ENCODE measurements at places on chromosomes 16 and 17.
A peak's percentile ranks its signal among the peaks of the same experiment; 100 is the strongest.

GRCh38 chr17:31134576-31134975 lies 39.8 kb downstream of the NF1 start:
- DNase-seq: no peak

DNA sequence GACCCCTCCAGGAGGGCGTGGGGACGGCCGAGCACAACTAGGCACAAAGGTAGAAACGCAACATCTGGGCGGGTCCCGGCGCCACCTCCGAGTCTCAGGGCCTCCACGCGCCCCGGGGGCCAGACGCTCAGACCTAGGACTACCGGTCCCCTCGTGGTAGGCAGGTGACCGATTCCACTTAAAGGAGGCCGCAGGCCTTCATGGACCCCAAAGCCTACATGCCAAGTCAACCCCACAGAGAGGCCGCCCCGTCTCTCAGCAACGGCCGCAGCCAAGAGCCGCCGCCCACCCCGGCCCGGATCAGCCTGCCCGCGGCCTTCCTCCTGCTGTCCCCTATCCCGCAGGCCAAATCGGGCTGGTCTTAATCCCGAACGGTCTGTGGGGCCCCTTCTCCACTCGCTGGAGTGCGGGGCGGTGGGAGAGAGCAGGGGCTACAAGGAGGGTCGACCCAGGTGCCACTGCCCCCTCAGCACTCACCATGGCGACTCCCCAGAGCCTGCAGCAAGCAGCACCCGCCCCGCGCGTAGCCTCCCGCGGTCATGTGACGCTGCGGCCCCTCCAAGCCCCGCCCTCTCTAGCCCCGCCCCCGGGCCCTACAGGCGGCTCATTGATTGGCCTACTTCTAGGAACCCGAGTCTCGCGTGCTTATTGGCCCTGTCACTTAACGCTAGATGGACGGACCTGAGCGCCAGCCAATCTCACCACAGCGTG lies at the start of gene VPS35:
VPS35 (minus strand) TSS at position 525 of the 711 bp plus-strand sequence; CDS start at position 480, 45 bp downstream.
- peak; percentile 99 for DNase-seq

- DNase-seq: no peak
These were observed 7.9 kb upstream of the DNAH17 start for GRCh38 chr17:78585006-78585630.

- no peak for DNase-seq
These were observed 1.7 kb downstream of the ARHGDIA start for GRCh38 chr17:81869221-81870130.

- DNase-seq: no peak
These were observed 51.3 kb upstream of the FA2H start for GRCh38 chr16:74825941-74826340.

DNA sequence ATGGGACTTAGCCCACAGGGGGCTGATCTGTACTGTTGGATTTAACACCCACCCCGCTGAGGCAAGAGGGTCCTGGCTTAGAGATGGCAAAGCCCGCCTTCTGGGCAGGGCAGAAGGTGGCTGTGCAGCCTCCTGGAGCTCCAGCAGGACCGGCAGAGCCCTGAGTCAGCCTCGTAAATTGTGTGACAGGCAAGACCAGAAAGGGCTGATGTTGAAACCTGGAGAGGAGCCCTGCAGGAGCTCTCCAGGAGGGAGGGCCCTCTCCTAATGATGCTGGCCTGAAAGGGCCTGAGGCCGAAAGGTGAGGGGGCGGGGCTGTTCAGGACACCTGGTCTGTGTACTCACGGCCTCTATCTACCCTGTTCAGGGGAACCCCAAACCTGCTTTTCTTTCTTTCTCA lies 22.5 kb upstream of the MYO15B start:
- DNase-seq: no peak

GRCh38 chr16:75629132-75629531 lies 6.1 kb upstream of the ADAT1 start:
- DNase-seq: no peak

DNA sequence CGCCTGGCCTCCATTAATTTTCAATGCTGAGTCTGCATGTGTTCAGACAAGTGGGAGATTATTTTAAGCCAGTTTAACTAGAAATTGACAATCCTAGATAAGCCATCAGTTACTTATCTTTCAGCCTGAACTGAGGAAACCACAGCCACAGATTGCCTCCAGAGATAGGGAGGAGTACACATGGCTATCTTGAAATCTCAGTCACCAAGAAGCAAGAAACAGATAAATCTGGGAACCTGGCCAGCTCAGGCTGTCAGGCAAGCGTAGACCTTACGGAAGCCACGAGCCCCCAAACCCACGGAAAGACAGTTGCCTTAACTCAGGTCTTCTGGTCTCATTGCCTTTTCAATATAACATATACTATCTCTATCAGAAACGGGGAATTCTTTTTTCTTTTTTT lies 2.0 kb upstream of the GLG1 start:
- DNase-seq: no peak

DNA sequence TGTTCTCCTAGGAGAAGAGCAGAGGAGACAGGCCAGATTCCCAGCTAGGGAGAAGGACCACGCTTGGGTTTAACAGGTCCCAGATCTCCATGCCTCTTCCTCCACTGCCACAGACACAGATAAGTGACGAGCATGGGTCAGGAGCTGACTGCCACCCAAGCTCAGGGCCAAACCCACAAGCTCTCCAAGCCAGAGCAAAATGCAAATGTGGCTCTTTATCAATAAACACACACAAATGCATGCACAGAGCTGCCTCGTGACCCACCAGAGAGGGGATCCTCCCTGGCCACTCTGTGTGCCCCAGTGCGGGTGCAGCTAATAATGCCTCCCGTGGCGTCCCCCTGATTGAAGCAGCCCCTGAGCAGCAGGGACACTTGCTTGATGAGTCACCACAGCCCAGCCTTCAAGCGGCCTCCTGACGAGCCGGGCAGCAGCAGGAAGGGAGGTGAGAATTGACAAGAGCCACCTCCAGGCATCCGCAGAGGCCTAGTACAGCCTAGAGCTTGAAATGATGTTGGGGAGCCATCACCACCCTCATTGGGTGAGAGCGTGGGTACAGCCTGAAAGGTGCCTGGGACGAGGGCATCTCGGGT lies 143.9 kb downstream of the CCDC182 start:
- DNase-seq: no peak

DNA sequence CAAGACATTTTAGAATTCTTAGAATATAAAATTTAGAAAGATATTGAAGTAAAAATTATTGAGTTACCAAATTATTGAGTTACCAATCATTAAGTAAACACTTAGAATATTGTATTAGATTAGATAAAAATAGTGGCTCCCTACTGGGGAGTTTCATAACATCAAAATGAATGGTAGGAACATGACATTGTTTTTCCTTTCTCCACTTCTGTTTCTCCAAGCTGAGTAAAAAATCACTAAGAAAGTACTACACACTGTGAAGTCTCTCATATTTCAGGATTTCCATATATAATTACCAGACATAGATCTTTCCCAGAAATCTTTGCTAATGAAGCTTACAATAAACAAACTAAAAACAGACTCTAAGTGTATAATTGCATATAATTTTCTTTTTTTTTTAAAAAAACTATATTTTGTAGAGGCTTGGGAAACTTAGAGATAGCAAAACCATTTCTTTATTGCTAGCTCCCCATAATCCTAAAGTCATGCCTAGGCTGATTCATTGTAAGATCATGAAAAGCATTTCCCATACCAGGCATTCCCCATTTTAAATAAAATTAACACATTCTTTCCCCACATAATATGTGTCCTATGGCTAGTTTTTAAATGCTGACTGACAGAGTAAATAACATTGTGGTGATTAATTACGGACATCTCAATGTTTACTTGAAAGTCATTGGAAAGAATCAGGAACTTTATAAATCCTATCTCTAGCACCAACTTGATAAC lies 1408.7 kb upstream of the GOT2 start:
- no peak for DNase-seq

DNA sequence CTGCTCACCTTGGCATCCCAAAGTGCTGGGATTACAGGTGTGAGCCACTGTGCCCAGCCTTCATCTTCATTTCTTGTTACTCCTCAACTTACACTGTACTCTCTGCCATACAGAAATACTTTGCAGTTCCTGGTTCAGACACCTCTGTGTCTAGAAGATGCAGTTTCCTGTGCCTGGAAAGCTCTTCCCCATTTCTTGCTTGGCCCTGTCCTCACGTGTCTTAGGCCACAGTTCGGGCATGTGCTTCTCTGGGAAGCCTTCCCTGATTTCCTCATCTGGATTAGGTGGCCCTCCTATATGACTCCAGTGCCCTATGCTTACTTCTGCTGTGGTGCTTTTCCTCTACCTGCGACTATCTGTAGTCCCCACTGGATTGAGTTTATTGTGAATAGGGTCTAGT lies 26.5 kb upstream of the CDR2 start:
- DNase-seq: no peak

DNA sequence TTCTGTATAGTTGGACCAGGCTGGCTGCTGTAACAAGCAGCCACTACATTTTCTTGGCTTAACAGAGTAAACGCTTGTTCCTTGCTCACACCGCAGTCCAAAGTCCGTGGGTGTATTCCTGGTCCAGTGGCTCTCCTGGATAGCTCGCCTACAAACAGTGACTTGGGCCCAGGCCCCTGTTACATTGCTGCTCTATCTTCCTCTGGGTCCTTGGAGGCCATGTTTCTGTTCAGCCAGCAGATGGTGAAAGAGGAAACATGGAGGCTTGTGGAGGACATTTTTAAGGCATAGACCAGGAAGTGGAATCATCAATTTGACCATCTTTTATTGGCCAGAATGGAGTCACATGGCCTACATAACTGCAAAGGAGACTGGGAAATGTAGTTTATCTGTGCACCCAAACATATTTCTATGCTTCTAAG lies 55.1 kb downstream of the ATP2C2 start:
- no peak for DNase-seq

DNA sequence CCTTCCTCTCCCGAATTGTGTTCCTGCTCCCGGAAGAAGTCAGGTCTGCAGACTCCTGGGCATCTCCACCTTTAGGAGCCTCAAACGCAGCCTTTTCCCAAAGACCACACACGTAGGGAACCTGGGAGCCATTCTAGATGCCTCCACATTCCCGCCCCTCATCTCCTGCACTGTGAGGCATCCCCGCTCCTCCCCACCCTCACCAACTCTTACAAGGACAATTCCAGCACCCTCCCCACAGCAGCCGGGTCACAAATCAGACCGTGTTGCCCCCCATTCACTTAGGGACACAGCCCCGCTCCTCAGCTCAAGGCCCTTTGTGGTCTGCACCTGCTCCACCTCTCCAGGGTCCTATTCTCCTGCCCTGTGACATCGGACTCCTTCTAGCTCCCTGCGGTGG lies 49.6 kb downstream of the ABR start:
- DNase-seq: no peak

GRCh38 chr16:72797621-72798020 lies 250.3 kb downstream of the ZFHX3 start:
- no peak for DNase-seq

- DNase-seq: no peak
These were observed 101.3 kb downstream of the CDK5R1 start for GRCh38 chr17:32588135-32588534.

DNA sequence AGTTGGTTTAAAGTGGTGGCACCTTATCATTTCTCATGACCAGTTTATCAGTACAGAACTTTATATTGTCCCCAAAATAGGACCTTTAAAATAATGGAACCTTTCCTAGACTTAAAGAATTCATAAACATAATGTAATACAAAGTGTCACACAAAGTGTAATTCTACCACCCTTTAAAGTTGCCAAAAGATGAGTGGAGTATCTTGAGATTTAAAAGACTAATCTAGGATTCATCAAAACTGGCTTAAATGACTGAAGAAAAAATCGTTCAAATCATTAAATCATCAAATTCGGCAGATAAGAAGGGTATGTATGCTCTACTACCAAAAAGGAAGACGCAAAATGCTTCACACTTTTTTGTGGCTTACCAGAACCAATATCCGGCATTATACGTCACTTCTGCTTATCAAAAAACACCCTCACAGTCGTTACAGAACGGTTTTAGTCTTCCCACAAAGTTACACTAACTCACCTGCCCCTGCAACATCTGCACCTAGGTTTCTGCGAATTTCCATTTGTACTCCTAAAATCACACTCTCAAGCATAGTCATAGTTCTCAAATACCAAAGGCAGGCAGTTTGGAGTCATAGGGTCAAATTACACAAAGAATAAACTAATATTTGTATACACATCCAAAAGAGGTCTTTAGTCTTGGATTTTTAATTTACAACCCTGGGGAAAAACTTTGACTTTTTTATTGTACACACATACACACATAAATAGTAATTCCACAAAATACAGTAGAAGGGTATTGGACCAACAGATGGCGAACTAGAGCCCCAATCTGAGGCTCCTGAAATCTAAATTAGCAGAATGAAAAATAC lies 1.4 kb upstream of the KANSL1 start:
- DNase-seq: no peak

GRCh38 chr17:9151091-9151490 lies 129.8 kb downstream of the NTN1 start:
- DNase-seq: no peak

DNA sequence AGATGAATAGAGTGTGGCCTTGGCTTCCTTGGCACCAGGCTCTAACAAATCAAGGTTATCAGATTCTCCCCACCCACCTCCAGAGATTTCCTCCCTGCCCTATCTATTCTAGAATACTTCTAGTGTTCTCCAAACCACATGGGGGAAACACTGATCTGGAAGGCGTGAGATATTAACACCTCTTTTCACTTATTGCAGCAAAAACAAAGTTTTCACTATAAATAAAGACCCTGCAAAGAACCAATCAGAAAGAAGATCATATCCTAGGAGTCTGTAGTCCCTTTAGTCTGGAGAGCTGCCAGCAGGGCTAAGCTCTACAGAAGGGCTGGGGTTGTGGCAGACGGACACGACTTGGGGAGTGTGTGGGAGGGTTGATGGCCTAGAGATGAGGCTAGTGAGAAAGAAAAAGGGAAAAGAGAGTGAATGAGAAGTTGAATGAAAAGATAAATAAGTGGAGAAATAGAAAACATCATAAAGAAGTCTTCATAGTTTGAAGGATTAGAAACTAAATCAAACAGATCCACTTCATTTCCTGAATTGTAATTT lies 8.6 kb upstream of the SKAP1 start:
- DNase-seq: no peak

DNA sequence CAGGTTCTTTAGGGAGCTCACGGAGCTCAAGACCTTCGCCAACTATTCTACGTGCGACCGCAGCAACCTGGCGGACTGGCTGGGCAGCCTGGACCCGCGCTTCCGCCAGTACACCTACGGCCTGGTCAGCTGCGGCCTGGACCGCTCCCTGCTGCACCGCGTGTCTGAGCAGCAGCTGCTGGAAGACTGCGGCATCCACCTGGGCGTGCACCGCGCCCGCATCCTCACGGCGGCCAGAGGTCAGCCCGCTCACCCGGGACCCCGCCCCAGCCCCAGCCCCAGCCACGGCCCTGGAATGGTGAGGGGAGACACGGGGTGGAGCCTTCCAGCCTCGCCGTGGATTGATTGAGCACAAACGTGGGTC lies 13.5 kb downstream of the SARM1 start:
- no peak for DNase-seq

- DNase-seq: no peak
These were observed 159.8 kb upstream of the SDK2 start for GRCh38 chr17:73803964-73804435.

GRCh38 chr17:12693640-12694039 lies 27.9 kb downstream of the MYOCD start:
- DNase-seq: no peak

DNA sequence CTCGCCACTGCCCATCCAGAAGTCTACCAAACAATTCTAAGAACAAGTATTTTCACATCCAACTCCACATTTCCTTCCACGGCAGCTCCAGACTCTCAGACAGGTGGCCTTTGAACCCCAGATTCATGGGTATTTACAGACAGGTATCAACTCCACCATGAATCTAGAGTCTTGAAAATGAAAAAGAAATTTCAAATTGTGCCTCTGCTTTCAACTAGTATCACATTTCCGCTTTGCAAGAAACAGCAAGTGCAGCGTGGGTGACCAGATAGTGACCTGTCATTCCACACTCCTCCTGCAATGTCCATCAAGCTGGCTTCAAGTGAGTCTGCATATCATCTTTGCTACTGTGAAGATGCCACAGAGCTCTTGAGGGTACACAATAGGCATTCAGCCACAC lies 232.4 kb upstream of the RPL38 start:
- DNase-seq: no peak
